ENCODE measurements at places on chromosomes 4 and X. TPM values are rescaled to one million over a fixed set of nuclear protein-coding genes. Genes with fewer than 3 reads are reported as not detected.

Gene HSFX3
- total RNA-seq, result not detected

Gene NMU
- 0.90 TPM for total RNA-seq

Gene GIMD1
- total RNA-seq, result not detected

Gene S100P
- 0.37 TPM for total RNA-seq

Gene S100G
- not detected for total RNA-seq
